ENCODE measurements at places on chromosomes 5 and 9. TPM values are rescaled to one million over a fixed set of nuclear protein-coding genes. Genes with fewer than 3 reads are reported as not detected.

GRCh38 chr9:111005746-111006470 is 32.4 kb downstream of the LPAR1 start:
- no peaks in the 10 kb centered on the region for H3K27me3 ChIP-seq
- peaks cover 9% of the 10 kb centered on the region for H3K4me1 ChIP-seq
- no peaks in the 10 kb centered on the region for H3K36me3 ChIP-seq
- H3K27ac ChIP-seq: no peak overlapping the region
- H3K4me3 ChIP-seq: no peak overlapping the region

GRCh38 chr5:41252036-41252435 is 38.7 kb upstream of the C6 start:
- no peak overlapping the region for H3K4me3 ChIP-seq
- DNase-seq: no peak
- no peaks in the 10 kb centered on the region for H3K27me3 ChIP-seq
- no peaks in the 10 kb centered on the region for H3K36me3 ChIP-seq
- no peak overlapping the region for H3K27ac ChIP-seq

DNA sequence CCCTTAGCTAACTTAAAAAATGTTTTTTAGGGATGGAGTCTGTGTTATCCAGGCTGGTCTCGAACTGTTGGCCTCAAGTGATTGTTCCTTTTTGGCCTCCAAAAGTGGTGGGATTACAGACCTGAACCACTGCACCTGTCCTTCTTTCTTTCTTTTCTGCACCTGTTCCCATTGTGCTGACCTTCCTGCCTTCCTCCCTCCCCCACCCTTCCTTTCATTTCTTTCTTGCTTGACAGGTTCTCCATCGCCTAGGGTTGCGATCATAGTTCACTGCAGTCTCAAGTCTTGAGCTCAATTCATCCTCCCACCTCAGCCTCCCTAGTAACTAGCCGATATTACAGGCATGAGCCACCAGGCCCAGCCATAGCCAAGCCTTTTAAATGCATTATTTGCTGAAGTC is 20.6 kb downstream of the JMY start:
- H3K4me3 ChIP-seq: no peak overlapping the region
- H3K4me1 ChIP-seq: no peaks in the 10 kb centered on the region
- H3K27me3 ChIP-seq: no peaks in the 10 kb centered on the region
- H3K27ac ChIP-seq: no peak overlapping the region

- DNase-seq: no peak
- H3K36me3 ChIP-seq: no peaks in the 10 kb centered on the region
- no peaks in the 10 kb centered on the region for H3K27me3 ChIP-seq
- no peaks in the 10 kb centered on the region for H3K4me1 ChIP-seq
- H3K27ac ChIP-seq: no peak overlapping the region
Measured at GRCh38 chr9:111298111-111298510, 31.9 kb downstream of the OR2K2 start.

- no peaks in the 10 kb centered on the region for H3K27me3 ChIP-seq
- no peak overlapping the region for H3K27ac ChIP-seq
- no peak for DNase-seq
- peaks cover 7% of the 10 kb centered on the region for H3K4me1 ChIP-seq
- no peaks in the 10 kb centered on the region for H3K36me3 ChIP-seq
Measured at GRCh38 chr5:17343675-17344074, 126.2 kb downstream of the BASP1 start.

- no peak overlapping the region for H3K4me3 ChIP-seq
- no peaks in the 10 kb centered on the region for H3K4me1 ChIP-seq
- no peaks in the 10 kb centered on the region for H3K36me3 ChIP-seq
- DNase-seq: no peak
- no peaks in the 10 kb centered on the region for H3K27me3 ChIP-seq
Measured at GRCh38 chr5:149724130-149724840, 5.8 kb upstream of the PPARGC1B start.

DNA sequence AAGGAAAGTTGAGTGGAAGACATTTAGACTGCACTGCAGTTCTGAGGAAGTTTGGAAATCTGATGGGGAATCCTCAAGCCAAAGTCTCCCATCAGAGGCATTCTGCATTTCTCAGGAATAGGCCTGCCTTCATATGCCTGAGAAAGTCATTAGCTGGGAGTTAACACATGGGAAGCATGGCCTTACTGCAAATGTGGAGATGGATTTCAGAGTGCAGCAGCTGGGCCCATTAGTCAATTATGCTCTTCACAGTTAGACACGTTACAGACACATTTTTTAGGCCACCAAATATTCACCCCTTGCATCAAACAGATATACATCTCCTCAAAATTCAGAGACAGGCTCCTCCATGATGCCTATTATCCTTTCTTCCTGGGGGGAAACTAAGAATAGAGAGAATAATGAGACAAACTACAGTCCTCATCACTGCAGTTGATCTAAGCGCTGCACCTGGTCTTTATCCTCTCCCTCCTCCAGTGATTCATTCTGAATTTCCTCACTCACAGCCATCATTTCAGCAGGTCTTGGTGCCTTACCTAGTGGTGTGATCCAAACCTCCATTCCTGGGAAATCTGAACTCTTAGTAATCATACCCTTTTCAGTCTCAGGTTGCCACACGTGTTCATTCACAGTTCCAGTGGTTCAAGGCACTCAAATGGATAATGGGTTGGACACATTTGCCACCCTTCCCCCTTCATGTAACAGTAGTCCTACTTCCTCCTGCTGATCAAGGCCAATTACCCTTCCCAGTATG is 47.9 kb upstream of the PPP2CA start:
- H3K4me1 ChIP-seq: no peaks in the 10 kb centered on the region
- no peak for DNase-seq
- H3K27ac ChIP-seq: no peak overlapping the region
- no peaks in the 10 kb centered on the region for H3K36me3 ChIP-seq

DNA sequence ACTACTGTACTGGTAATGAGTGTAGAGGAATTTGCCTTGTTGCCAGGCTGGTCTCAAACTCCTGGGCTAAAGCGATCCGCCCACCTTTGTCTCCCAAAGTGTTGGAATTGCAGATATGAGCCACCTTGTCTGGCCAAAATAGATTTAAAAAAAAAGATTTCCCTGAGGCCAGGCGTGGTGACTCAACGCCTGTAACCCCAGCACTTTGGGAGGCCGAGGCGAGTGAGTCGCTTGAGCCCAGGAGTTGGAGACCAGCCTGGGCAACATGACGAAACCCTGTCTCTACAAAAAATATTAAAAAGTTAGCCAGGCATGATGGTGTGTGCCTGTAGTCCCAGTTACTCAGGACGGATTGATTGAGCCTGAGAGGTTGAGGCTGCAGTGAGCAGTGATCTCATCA is 62.5 kb downstream of the IPO11 start:
- H3K27me3 ChIP-seq: no peaks in the 10 kb centered on the region
- no peak overlapping the region for H3K27ac ChIP-seq
- no peak overlapping the region for H3K4me3 ChIP-seq
- H3K4me1 ChIP-seq: no peaks in the 10 kb centered on the region

- DNase-seq: no peak
- no peak overlapping the region for H3K4me3 ChIP-seq
- no peak overlapping the region for H3K27ac ChIP-seq
- peaks cover 11% of the 10 kb centered on the region for H3K36me3 ChIP-seq
Measured at GRCh38 chr5:131381777-131382176, 117.9 kb downstream of the CDC42SE2 start.

GRCh38 chr5:41796061-41796460 is 74.2 kb downstream of the OXCT1 start:
- no peak overlapping the region for H3K4me3 ChIP-seq
- no peak for DNase-seq
- H3K36me3 ChIP-seq: peaks cover 10% of the 10 kb centered on the region
- no peaks in the 10 kb centered on the region for H3K4me1 ChIP-seq
- no peak overlapping the region for H3K27ac ChIP-seq

DNA sequence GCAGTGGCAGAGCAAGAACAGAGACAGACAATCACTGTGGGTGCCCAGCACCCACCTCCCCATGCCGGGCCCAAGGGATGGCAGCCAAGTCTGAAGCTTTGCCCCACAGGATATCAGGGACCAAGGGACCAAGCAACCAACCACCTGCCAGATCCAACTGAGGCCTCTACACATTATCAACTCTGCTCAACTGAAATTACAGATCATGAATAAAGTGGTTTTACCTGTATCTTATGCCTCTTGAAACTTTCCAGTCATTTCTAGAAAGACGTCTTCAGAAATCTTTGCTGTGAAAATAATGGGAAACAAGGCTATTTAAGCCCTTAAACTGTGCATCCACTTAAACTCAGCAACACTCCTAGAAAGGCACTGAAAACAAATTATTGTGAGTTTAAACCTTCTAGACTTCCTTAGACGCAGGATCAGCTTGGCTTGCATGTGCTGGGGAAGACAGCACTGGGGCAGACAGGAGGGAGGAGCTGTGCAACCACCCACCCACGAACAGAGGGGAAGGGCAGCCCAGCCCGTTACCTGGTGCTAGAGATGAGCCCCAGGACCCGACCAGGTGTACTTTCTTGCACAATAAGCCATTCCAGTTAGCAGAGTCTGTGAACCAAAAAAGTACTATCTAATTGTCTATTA is 80.0 kb downstream of the SEMA4D start:
- peaks cover 18% of the 10 kb centered on the region for H3K4me1 ChIP-seq
- DNase-seq: no peak

GRCh38 chr9:87892956-87893355 is 10.3 kb downstream of the SPATA31E1 start:
- H3K36me3 ChIP-seq: no peaks in the 10 kb centered on the region
- H3K27ac ChIP-seq: no peak overlapping the region
- H3K27me3 ChIP-seq: no peaks in the 10 kb centered on the region
- H3K4me3 ChIP-seq: no peak overlapping the region
- no peaks in the 10 kb centered on the region for H3K4me1 ChIP-seq

DNA sequence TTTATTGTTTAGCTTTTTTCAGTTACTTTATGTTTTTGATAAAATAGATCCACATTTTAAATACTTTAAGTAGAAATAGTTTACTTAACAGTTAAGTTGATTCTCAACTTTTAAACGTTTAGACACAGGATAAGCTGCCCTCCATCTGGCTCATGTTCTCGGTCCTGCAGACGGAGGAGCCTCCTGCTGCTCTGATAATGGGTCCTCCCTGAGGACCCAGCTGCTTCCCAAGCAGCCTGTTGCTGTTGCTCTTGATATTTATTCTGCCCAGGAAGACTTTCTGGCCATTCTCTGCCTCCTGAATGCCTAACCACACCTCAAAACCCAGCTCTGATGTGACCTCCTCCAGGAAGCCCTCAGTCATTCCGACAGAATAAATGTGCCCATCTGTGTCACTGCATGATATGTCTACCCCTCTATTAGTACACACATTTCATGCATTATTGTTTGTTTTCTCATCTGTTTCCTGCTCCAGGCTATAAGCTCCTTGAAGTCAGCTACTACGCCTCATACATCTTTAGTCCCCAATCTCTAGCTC is 267.2 kb upstream of the MSX2 start:
- no peaks in the 10 kb centered on the region for H3K4me1 ChIP-seq
- no peaks in the 10 kb centered on the region for H3K27me3 ChIP-seq

GRCh38 chr5:40784027-40784653 is 14.0 kb downstream of the PRKAA1 start:
- no peaks in the 10 kb centered on the region for H3K36me3 ChIP-seq
- no peak overlapping the region for H3K27ac ChIP-seq
- H3K4me3 ChIP-seq: no peak overlapping the region
- no peak for DNase-seq

GRCh38 chr5:153618867-153619266 is 128.4 kb downstream of the GRIA1 start:
- no peaks in the 10 kb centered on the region for H3K36me3 ChIP-seq
- peaks cover 5% of the 10 kb centered on the region for H3K4me1 ChIP-seq
- H3K27me3 ChIP-seq: no peaks in the 10 kb centered on the region

- H3K4me1 ChIP-seq: peaks cover 18% of the 10 kb centered on the region
- H3K27ac ChIP-seq: no peak overlapping the region
- no peak overlapping the region for H3K4me3 ChIP-seq
- H3K36me3 ChIP-seq: no peaks in the 10 kb centered on the region
Measured at GRCh38 chr9:489198-490197, 274.8 kb downstream of the DOCK8 start.

- DNase-seq: no peak
- no peaks in the 10 kb centered on the region for H3K27me3 ChIP-seq
- H3K4me1 ChIP-seq: peaks cover 15% of the 10 kb centered on the region
- no peak overlapping the region for H3K27ac ChIP-seq
- no peaks in the 10 kb centered on the region for H3K36me3 ChIP-seq
Measured at GRCh38 chr5:68424799-68425537, 209.4 kb downstream of the PIK3R1 start.

GRCh38 chr5:83590966-83591365 is 119.4 kb downstream of the VCAN start:
- H3K27ac ChIP-seq: no peak overlapping the region
- no peaks in the 10 kb centered on the region for H3K36me3 ChIP-seq
- no peak for DNase-seq
- H3K4me3 ChIP-seq: no peak overlapping the region
- no peaks in the 10 kb centered on the region for H3K27me3 ChIP-seq
- H3K4me1 ChIP-seq: no peaks in the 10 kb centered on the region

DNA sequence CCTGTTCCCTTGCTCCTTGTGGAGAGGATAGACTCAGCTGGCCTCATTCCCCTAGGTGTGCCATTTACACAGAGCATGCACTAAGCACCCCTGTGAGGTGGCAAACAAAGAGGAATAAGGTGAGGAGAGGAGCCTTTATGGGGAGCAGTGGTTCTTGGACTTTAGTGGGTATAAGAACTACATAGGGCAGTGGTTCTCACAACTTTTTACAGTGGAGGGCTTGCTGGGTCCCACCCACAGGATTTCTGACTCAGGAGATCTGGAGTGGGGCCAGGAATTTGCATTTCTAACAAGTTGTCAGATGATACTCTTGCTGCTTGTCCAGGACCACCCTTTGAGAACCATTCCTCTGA is 42.0 kb downstream of the CSF1R start:
- H3K4me1 ChIP-seq: peaks cover 13% of the 10 kb centered on the region
- peak overlapping the region; percentile 3 for H3K27ac ChIP-seq
- H3K4me3 ChIP-seq: no peak overlapping the region

GRCh38 chr5:179187681-179188575 is 127.8 kb downstream of the ZNF354C start:
- DNase-seq: peak; percentile 19
- H3K36me3 ChIP-seq: no peaks in the 10 kb centered on the region
- no peak overlapping the region for H3K27ac ChIP-seq
- H3K27me3 ChIP-seq: no peaks in the 10 kb centered on the region
- no peaks in the 10 kb centered on the region for H3K4me1 ChIP-seq

DNA sequence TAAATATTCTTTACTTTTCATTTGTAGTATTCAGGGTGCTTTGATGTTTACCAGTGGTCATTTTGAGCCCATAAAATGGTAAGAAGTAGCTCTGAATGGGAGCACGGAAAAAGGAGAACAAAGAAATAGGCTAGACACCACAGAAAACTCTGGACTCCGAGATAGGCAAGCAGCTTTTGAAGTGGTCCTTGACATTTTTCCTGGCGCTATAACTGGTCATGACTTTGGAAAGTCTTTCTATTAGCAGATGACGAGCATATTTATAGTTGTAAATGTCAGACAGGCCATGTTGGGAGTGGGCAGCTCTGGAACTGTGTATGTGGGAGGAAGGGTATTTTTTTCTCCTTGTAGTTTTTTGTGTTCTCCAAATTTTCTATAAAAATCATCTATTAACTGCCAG is 126.1 kb upstream of the POC5 start:
- H3K27me3 ChIP-seq: no peaks in the 10 kb centered on the region
- DNase-seq: no peak
- no peaks in the 10 kb centered on the region for H3K36me3 ChIP-seq
- no peak overlapping the region for H3K27ac ChIP-seq

GRCh38 chr9:100352201-100352726 is 478 bp downstream of the TEX10 start:
- no peaks in the 10 kb centered on the region for H3K36me3 ChIP-seq
- peaks cover 22% of the 10 kb centered on the region for H3K4me1 ChIP-seq
- DNase-seq: peak; percentile 56
- H3K27me3 ChIP-seq: no peaks in the 10 kb centered on the region
- peak overlapping the region; percentile 90 for H3K4me3 ChIP-seq

The CRHBP gene
- total RNA-seq: 0.53 TPM

The LRSAM1 gene
- 25.9 TPM for total RNA-seq

The PAPPA gene
- total RNA-seq: 2.2 TPM

The RFX3 gene
- total RNA-seq: 25.4 TPM

The ANKRD20A1 gene
- 1.7 TPM for total RNA-seq

The PCDHB5 gene
- total RNA-seq: 1.8 TPM

The TSSK1B gene
- total RNA-seq: not detected

Data from lower lobe of right lung (tissue), 2 donors.